ENCODE measurements at places on chromosomes 5 and 9.

- DNase-seq = peak; percentile 23
Observed at GRCh38 chr5:158840193-158840592, 259.5 kb downstream of the EBF1 start.

- DNase-seq = peak; percentile 75
Observed at GRCh38 chr5:150510460-150511263, 2.7 kb downstream of the NDST1 start.

- peak; percentile 30 for DNase-seq
Observed at GRCh38 chr9:112665347-112665746, 52.6 kb downstream of the INIP start.

- DNase-seq = no peak
Observed at GRCh38 chr9:13461414-13461991, 182.0 kb upstream of the MPDZ start.

GRCh38 chr5:73867345-73868335 lies 241.6 kb downstream of the ARHGEF28 start:
- peak; percentile 22 for DNase-seq
